ENCODE measurements at places on chromosomes 6 and 20. TPM values are rescaled to one million over a fixed set of nuclear protein-coding genes. Genes with fewer than 3 reads are reported as not detected.

Gene BANF2
- total RNA-seq: not detected

Gene LINC00237
- total RNA-seq: not detected

Gene OR2B6
- total RNA-seq: 0.25 TPM

GRCh38 chr6:27726619-27727023 lies 185.6 kb downstream of the OR2B2 start:
- H3K27me3 ChIP-seq: no peaks in the 10 kb centered on the region
- peak; percentile 44 for DNase-seq
- no peaks in the 10 kb centered on the region for H3K36me3 ChIP-seq
- H3K4me3 ChIP-seq: no peak overlapping the region

GRCh38 chr6:111441678-111442243 lies 41.3 kb downstream of the REV3L start:
- H3K4me1 ChIP-seq: no peaks in the 10 kb centered on the region
- H3K27me3 ChIP-seq: no peaks in the 10 kb centered on the region
- no peak for DNase-seq
- H3K27ac ChIP-seq: no peak overlapping the region
- no peak overlapping the region for H3K4me3 ChIP-seq

DNA sequence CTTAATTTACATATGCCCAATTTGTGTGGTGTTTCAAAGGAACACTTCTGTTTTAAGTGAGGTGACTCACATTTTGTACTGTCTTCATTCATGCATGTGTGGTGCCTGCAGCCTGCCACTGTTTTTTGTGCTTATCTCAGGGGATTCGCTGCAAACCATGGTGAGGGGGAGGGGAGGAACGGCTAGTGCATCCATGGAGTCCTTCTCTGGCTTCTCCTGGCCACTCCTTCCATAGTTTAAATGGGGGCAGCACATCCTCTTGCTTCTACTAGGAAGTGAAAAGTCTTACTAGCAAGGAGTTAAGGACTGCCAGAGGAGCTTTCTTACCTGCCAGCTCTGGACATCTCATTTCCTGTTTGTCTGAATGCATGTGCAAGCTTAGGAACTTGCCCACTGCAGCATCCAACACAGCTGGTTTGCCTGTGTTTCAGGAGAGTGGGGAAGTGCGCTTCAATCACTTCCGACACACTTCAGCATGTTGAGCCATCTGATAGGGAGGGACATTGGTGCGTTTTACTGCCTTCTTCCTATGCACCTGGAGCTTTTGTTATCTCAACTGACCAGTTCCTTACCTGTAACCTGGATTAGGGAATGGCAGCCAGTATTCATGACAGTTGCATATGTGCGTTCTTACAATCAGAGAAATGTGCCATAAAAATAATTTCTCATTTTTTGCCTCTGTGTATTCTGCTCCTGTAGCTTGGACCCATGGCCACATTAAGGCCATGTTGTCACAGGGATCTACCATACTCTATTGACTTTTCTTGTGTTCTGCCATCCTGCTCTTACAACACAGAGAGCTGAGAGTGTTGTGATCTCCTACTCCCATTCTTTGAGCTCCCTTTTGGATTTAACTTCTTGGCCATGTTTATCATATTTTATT lies 211.3 kb downstream of the ARID1B start:
- H3K36me3 ChIP-seq: no peaks in the 10 kb centered on the region
- DNase-seq: no peak
- H3K27ac ChIP-seq: no peak overlapping the region
- H3K4me1 ChIP-seq: peaks cover 8% of the 10 kb centered on the region
